Activated T-cell treated with anti-CD3 and anti-CD28 coated beads, Interleukin-2, amount 50 U/mL, for 72 hours (primary cell): ENCODE measurements at places on chromosomes 3 and 15. TPM values are rescaled to one million over a fixed set of nuclear protein-coding genes. Genes with fewer than 3 reads are reported as not detected.
A peak's percentile ranks its signal among the peaks of the same experiment; 100 is the strongest.

- DNase-seq: no peak
- peaks cover 2% of the 10 kb centered on the region for H3K36me3 ChIP-seq
- no peaks in the 10 kb centered on the region for H3K27me3 ChIP-seq
- no peak overlapping the region for H3K27ac ChIP-seq
- H3K4me3 ChIP-seq: no peak overlapping the region
Measured at GRCh38 chr3:162626172-162626571, 1129.6 kb downstream of the OTOL1 start.

GRCh38 chr3:141266797-141267555 lies 35.4 kb downstream of the PXYLP1 start:
- H3K4me1 ChIP-seq: peaks cover 50% of the 10 kb centered on the region
- DNase-seq: peak; percentile 45
- H3K4me3 ChIP-seq: peak overlapping the region; percentile 80
- no peaks in the 10 kb centered on the region for H3K36me3 ChIP-seq

GRCh38 chr3:18988614-18989229 lies 159.6 kb upstream of the KCNH8 start:
- DNase-seq: peak; percentile 29
- peaks cover 36% of the 10 kb centered on the region for H3K4me1 ChIP-seq
- peak overlapping the region; percentile 95 for H3K4me3 ChIP-seq
- no peaks in the 10 kb centered on the region for H3K36me3 ChIP-seq

MUC13 gene
- not detected for total RNA-seq

DNA sequence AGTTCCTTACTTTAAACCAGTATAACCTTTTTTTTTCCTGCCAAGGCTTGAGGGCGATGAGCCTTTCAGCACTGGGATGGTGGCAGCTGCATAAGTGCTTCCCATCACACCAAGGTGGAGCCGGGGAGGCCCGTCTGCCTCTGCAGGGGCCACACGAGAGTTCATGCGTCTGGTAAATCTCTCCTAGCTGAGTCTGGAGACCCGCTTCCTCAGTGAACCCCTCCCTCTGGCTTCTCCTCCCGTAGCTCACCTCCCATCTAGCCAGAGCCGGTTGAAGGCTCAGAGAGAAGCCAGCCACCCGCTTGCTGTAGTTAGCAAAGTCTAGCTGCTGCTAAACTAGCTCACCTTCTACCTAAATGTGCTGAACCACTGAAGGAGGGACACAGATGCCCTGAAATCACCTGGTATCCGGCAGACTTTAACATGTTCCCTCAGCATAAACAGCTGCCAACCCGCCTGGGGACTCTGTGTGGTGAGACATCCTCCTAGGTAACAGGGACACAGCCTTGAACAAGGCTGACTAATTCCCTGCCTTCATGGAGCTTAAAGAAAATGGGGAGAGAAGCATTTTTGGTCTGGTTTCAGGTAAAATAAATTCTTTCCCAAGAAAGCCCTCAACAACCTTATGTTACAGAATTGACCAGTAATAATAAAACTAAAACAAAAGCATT lies 42.9 kb downstream of the RLBP1 start:
- no peak overlapping the region for H3K4me3 ChIP-seq
- H3K27me3 ChIP-seq: no peaks in the 10 kb centered on the region
- no peak for DNase-seq
- H3K4me1 ChIP-seq: peaks cover 43% of the 10 kb centered on the region

- no peaks in the 10 kb centered on the region for H3K27me3 ChIP-seq
- H3K4me1 ChIP-seq: peaks cover 26% of the 10 kb centered on the region
- no peak overlapping the region for H3K27ac ChIP-seq
- no peaks in the 10 kb centered on the region for H3K36me3 ChIP-seq
Measured at GRCh38 chr3:138806376-138807080, 28.2 kb downstream of the PIK3CB start.

PAQR9 gene
- total RNA-seq: not detected

- H3K27ac ChIP-seq: no peak overlapping the region
- no peaks in the 10 kb centered on the region for H3K36me3 ChIP-seq
- no peaks in the 10 kb centered on the region for H3K27me3 ChIP-seq
- DNase-seq: no peak
Measured at GRCh38 chr3:146626403-146627122, 21.4 kb upstream of the PLSCR5 start.

GRCh38 chr3:61868499-61868898 lies 307.1 kb downstream of the PTPRG start:
- H3K4me1 ChIP-seq: no peaks in the 10 kb centered on the region
- H3K27me3 ChIP-seq: peaks cover 5% of the 10 kb centered on the region
- no peaks in the 10 kb centered on the region for H3K36me3 ChIP-seq
- H3K4me3 ChIP-seq: no peak overlapping the region

DNA sequence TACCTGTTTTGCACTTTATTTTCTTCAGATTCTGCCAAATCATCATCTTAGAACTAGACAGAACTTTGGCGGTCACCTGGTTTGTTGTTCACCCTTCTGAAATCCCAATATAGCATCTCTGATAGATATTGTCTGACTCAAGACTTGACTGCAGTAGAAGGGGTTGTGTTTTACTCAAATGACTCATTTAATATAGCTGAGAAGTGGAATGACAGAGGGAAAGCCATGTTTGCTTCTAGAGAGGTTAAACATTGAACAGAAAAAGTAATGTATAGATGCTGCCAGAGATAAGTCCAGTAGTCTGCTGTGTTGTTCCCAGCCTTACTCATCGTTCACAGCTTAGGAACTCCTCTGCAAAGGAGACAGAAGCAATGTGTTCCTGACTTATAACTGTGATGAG lies 402.0 kb downstream of the AGBL1 start:
- peaks cover 5% of the 10 kb centered on the region for H3K4me1 ChIP-seq
- DNase-seq: no peak
- no peak overlapping the region for H3K4me3 ChIP-seq

DNA sequence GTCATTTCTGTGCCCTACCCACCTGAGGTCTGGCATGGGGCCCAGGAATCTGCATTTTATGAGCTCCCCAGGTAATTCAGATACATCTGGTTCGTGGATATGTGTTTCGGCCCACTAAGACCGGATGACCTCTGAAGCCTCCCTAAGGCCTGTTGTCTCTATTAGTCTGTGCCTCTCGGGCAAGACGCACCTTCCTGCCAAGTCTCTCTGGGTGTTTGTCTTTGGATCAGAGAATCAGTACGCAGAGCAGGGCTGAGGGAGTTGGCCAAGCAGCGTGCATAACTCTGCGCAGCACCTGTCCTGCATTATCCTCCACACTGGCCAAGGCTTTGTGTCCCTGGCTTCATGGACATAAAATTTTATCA lies 181.0 kb downstream of the THSD4 start:
- H3K36me3 ChIP-seq: no peaks in the 10 kb centered on the region
- DNase-seq: no peak
- H3K4me1 ChIP-seq: peaks cover 16% of the 10 kb centered on the region

PAQR5 gene
- not detected for total RNA-seq

RBP2 gene
- not detected for total RNA-seq

DNA sequence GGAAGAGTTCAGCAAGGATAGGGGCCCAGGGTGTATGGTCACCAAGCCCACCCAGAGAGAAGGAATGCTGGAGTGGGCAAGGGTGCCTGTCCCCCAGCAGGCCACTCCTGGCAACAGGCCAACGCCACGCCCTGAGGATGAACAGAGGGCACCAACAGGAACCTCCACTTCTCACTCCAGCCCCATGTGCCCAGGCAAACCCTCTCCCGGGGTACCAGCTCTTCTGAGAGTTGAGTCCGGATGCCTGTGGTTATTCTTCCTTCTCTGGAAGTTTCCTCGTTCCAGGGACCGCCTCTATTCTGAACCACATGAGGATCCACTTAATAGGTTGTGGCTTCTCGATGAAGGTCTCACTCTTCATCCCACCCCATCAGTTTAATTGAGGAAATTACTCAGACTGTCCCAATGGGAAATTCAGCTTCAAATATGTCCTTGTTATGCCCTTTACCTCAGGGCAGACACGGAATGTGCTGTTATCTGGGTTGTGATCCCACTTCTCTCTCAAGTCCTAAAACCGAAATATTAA lies 114.3 kb downstream of the LIPC start:
- DNase-seq: no peak
- no peak overlapping the region for H3K4me3 ChIP-seq
- no peak overlapping the region for H3K27ac ChIP-seq
- H3K27me3 ChIP-seq: no peaks in the 10 kb centered on the region
- peaks cover 42% of the 10 kb centered on the region for H3K4me1 ChIP-seq

KBTBD13 gene
- not detected for total RNA-seq

GRCh38 chr3:15108082-15108545 lies 9.2 kb upstream of the RBSN start:
- no peak overlapping the region for H3K4me3 ChIP-seq
- peaks cover 15% of the 10 kb centered on the region for H3K4me1 ChIP-seq
- H3K27ac ChIP-seq: no peak overlapping the region
- DNase-seq: peak; percentile 82
- no peaks in the 10 kb centered on the region for H3K36me3 ChIP-seq

GRCh38 chr3:117611211-117611610 lies 901.6 kb downstream of the TUSC7 start:
- no peaks in the 10 kb centered on the region for H3K4me1 ChIP-seq
- DNase-seq: no peak
- H3K27ac ChIP-seq: no peak overlapping the region

- DNase-seq: no peak
- peaks cover 63% of the 10 kb centered on the region for H3K4me1 ChIP-seq
- peak overlapping the region; percentile 90 for H3K27ac ChIP-seq
- H3K27me3 ChIP-seq: no peaks in the 10 kb centered on the region
- H3K36me3 ChIP-seq: no peaks in the 10 kb centered on the region
Measured at GRCh38 chr15:52013151-52013791, 5.7 kb upstream of the MAPK6 start.

PLCB2 gene
- total RNA-seq: 91.8 TPM
